ENCODE measurements at places on chromosomes 4 and X. TPM values are rescaled to one million over a fixed set of nuclear protein-coding genes. Genes with fewer than 3 reads are reported as not detected.

The RXFP1 gene
- total RNA-seq: not detected

The ARR3 gene
- not detected for total RNA-seq

The PAGE1 gene
- not detected for total RNA-seq

The PIR gene
- total RNA-seq: 13.4 TPM

The MAGEC1 gene
- not detected for total RNA-seq

The TNMD gene
- not detected for total RNA-seq

The GDPD2 gene
- not detected for total RNA-seq

The MRFAP1 gene
- total RNA-seq: 247 TPM

DNA sequence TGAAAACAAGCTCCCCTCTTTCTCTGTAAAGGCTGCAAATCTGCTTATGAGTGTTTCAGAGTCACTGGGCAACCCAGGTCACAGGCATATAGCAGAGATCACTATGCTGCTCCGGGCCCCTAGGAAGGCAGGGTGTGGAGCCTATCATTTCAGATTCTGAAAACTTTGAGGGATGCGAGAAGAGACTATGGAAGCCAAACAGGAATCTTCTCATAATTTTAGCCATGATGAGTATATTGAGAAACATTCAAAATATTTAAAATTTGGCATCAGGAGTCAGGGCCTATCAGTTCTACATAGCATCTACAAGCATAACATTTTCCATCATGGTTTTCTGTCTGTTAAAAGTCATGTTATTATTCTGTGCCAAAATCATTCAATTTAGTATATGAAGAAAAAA is 61.7 kb upstream of the ATXN3L start:
- DNase-seq: no peak

DNA sequence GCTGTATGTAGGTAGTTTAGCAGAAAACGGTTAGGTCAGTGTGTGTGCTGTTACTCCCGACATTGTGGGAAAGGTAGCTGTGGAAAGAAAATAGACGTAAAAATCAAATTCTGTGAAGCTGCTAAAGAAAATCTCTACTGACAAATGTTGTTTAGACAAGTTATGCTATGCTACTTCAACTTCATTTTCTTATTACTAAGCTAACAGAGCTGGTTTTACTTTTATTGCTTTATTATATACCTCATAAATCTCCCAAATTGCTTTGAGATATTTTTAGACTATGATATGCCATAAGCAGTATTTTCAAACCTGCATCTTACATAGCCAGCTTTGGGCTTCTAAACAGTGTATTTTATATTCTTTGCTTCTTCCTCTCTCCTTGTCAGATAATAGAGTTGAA is 108.2 kb upstream of the PACRGL start:
- DNase-seq: no peak

GRCh38 chr4:123706973-123707372 is 310.4 kb downstream of the SPRY1 start:
- no peak for DNase-seq

GRCh38 chr4:183831026-183831446 is 74.1 kb upstream of the STOX2 start:
- no peak for DNase-seq

DNA sequence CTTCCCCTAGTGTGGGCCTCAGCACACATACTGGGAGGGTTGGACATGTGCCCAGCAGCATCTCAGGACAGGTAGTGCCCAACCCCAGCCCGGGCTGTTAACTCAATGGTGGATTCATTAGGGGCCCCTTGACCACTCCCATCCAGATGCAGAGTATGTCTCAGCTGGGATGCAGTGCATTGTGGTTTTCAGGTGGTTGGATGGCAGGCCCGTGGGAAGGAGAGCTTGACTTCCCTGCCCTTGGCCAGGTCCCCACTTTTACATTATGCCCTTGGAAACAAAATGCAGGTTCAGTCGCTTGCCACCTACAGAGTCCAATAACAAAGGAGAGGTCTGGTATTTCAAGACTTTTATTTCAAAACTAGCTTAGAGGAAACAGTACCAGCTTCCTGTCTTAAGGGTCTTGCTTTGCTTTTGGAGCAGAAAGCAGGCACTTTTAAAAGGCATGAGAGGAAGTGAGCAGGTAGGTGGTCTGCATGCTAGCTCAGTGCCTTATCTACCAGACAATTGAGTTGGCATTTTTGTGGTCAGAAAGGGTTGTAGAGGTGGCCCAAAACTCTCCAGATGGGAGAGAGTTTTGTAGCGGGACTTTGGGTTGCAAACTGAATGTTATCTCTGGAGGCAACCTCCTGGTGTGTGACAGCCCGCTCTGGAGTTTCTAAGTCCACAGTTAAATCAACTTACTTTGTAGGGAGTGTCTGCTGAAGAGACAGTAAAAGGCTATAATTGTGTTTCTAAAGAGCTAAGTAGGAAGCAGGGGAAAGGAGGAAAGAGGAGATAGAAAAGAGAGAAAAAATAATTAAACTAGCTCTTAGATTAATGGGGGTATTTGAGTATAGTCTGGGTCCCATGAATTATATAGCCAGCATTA is 171.0 kb downstream of the GALNTL6 start:
- DNase-seq: no peak

GRCh38 chrX:29241809-29242208 is 654.6 kb downstream of the IL1RAPL1 start:
- no peak for DNase-seq

GRCh38 chrX:108735091-108735678 is 1.2 kb downstream of the IRS4 start:
- peak; percentile 75 for DNase-seq

DNA sequence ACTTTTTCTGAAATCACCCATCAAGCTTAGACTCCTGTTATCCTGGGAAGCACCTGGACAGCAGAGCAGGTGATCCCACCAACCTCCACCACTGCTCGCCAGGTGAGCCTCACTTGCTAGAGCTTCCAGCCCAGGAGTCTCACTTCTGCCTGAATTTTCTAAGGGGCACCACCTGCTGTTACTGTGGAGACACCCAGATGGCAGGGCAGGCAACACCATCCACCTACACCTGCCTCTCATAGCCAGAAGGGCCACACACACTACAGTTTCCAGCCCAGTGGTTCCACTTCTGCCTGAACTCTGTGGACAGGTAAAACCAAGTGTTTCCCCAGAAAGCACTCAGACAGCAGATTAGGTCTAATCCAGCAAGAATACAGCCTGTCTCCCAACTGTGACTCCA is 262.0 kb downstream of the ARAP2 start:
- DNase-seq: no peak

GRCh38 chr4:48370260-48371134 is 29.2 kb downstream of the SLAIN2 start:
- DNase-seq: no peak

DNA sequence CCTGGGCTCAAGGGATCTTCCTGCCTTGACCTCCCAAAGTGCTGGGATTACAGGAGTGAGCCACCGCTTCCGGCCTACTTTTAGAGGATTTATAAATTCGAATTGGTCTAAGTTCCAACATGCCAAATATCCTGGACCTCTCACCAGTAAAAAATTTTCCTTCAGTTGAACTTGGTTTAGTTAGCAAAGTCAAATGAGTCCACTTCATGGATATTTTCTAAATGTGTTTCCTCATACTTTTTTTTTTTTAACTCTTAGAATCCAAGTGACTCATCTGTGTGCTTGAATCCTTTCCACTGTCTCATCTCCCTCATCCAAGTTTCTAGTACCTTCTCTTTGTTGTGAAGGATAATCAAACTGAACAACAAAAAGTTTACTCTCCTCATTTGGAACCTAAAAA is 49.7 kb downstream of the RBM47 start:
- DNase-seq: no peak

GRCh38 chr4:123939621-123940020 is 543.0 kb downstream of the SPRY1 start:
- DNase-seq: no peak

DNA sequence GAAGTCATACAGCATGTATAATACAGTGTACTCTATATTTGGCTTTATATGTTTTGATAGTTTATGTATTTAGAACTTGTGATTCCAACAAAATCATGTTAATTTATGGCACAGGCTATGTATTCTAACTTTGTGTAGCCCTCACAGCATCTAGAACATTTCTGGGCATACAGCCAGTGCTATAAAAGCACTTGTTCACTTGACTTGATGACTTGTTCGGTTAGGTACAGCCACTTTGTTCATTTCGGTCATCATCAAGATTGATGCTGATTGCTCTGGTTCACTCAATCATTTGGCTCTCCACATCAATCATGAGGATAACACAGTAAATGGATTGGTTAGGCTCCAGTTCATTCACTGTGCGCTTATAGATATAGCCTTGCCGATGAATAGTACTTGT is 97.6 kb upstream of the IRS4 start:
- DNase-seq: no peak

DNA sequence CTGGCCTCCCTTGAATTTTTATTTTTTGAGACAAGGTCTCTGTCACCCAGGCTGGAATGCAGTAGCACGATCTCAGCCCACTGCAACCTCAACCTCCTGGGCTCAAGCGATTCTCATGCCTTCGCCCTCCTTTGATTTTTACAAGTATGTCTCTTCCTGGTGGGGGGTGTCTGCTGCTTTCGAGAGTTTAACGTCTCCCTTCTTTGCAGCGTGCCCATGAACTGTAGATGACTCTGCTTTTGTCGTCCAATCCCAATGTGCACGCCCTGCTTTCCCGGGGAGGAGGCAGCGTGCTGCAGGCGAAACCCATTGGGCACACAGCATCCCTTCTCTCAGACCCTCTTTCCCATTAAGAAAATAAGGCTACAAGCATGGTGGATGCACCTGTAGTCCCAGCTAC is 7.0 kb downstream of the PRKX start:
- DNase-seq: no peak

GRCh38 chr4:143668930-143669552 is 31.4 kb downstream of the FREM3 start:
- no peak for DNase-seq

- no peak for DNase-seq
Observed at GRCh38 chr4:142838778-142839177, 7.3 kb downstream of the INPP4B start.

DNA sequence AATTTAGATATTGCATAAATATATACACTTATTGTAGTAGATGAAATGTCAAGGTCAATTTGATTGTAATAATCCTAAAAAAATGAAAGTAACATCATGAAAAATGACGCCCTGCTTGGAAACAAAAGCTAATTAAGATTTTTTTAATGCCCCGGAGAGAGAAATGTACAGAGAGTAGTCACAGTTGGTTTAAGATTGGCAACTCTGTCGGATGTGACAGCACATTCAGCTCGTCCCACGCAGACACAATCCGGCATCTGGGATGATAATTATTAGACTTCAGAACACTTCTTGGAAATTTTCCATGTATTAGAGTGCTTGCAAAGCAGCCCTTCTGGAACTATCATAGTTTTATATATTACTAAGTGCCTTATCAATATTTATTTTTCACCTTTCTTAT is 478.0 kb downstream of the PDHA2 start:
- DNase-seq: no peak

DNA sequence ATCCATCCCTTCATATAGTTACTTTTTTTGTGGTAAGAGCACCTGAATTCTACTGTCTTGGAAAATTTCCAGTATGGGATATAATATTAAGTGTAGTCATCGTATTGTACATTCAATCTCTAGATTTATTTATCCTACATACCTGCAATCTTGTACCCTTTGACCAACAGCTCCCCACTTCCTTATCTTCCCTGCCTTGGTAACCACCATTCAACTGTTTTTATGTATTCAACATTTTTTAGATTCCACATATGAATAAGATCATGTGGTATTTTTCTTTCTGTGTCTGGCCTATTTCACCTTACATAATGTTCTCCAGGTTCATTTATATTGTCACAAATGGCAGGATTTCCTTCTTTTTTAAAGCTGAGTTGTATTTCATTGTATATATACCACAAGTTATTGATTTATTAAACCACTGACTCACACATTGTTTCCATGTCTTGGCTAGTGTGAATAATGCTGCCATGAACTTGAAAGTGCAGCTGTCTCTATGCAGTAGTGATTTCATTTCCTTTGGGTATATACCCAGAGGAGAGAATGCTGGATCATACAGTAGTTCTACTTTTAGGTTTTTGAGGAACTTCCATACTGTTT is 572.5 kb downstream of the MAGEB5 start:
- DNase-seq: no peak

DNA sequence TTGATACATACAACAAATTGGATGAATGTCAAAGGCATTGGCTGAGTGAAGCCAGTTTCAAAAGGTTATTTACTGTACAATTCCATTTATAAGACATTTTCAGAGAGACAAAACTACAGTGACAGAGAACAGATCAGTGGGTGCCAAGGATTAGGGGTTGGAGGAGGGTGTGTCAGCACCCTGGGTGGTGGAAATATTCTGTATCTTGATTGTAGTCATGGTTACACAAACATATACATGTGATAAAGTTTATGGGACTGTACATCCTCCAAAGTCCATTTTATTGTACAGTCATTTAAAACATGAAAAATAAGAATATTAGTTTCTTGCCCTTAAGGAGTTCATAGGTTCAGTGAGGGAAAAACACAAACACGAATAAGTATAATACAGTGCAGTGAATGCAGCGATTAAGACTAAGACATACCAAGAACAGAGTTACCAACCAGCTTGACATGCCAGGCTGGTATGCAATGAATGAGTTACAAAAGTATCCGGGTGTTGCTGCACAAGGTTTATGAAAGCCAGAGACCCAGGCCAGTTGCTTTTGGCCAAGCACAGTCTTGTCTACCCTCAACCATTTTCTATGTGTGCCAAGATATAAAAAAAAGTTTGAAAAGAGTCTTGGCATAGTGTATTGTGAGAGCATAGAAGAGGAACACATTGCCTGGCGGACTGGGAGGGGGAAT is 123.6 kb downstream of the MSL3 start:
- no peak for DNase-seq

- DNase-seq: no peak
Observed at GRCh38 chrX:44945736-44946135, 72.7 kb downstream of the KDM6A start.

- no peak for DNase-seq
Observed at GRCh38 chr4:79958466-79959264, 114.4 kb downstream of the ANTXR2 start.

- DNase-seq: no peak
Observed at GRCh38 chr4:145346081-145346480, 135.6 kb upstream of the SMAD1 start.

DNA sequence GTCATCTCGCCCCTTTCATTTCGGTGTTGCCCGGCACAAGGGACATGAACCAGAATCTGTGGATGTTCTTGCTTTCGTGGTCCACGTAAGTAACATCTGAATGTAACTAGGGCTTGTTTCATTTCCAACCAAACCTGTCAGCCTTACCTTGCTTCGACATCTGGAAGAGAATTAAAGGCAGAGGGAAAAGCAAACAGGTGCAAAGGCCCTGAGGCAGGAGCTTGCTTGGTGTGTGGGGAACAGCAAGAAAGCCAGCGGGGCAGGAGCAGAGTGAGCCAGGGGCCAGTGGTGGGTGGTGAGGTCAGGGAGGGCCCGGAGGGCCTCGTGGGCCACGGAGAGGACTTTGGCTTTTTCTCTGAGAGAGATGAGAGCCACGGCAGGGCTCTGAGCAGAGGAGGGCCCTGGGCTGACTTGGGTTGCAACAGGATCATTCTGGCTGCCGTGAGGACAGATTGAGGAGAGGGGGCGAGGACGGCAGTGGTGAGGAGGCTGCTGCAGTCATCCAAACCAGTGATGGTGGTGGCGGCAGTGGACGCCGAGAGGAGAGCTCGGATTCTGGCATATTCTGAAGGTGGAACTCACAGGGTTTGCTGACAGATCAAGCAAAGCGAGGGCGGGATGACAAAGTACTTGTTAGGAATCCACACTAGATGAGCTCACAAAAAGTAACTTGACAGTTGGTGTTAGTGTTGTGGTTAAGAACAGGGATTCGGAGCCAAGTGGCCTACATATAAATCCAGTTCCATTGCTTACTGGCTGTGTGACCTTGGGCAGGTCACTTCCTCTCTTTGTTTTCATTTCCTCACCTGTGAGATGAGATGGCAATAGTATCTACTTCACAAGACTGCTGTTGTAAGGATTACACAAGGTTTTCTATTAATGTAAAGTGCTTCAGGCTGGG is 6.8 kb upstream of the WDR13 start:
- no peak for DNase-seq

All from chondrocyte (in vitro differentiated cells).